Amygdala (tissue), 56 donors: ENCODE measurements at places on chromosomes 7 and 10.
A peak's percentile ranks its signal among the peaks of the same experiment; 100 is the strongest.

DNA sequence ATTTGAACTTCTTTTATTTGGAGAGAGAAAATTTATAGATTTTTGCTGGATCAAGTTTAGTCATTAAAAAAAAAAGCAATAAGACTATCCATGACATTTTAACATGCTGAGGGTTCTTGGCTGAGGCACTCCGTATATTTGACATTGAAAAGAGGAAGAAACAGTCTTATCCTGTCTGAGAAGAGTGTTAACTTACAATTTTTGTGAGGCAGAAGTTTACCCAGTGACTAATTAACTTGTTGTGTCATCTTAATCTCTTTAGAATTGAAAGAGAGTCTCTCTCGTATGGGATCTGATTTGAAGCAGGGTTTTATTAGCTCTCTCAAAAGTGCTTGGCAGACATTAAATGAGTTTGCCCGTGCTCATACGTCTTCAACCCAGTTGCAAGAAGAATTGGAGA is 39.3 kb downstream of the SEC23IP start:
- no peak for DNase-seq

- DNase-seq = no peak
Measured at GRCh38 chr10:103510791-103511752, 17.6 kb downstream of the NEURL1 start.

GRCh38 chr10:35928748-35929147 is 286.7 kb upstream of the FZD8 start:
- no peak for DNase-seq

GRCh38 chr10:6625428-6625827 is 45.4 kb upstream of the PRKCQ start:
- DNase-seq = no peak

DNA sequence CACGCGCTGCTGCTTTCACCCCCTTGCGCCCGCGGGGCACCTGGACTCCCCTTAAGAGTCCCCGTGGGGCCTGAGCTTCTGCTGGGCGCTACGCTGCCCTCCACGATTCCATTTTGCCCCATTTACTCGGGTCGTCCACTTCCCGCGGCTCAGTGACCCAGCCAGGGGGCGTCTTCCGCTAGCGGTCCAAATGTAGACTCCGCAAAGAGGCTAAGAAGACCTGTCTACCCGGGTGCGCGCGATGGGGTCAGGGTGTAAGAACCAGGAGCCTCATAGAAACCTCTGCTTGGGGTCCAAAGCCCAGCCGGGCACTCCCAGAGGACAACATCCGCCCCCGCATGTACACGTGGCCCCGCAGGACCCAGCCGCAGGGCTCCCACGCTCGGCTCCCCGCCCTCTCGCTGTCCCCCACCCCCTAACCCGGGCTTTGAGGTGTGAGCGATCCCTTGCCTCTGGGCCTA is 5.2 kb upstream of the HMX2 start:
- DNase-seq = no peak

GRCh38 chr10:43648398-43649184 is at the start of gene ZNF32:
TSS of gene ZNF32 (minus strand) at chr10:43648881. CDS start at chr10:43646133, 2,748 bp downstream.
- peak; percentile 68 for DNase-seq

DNA sequence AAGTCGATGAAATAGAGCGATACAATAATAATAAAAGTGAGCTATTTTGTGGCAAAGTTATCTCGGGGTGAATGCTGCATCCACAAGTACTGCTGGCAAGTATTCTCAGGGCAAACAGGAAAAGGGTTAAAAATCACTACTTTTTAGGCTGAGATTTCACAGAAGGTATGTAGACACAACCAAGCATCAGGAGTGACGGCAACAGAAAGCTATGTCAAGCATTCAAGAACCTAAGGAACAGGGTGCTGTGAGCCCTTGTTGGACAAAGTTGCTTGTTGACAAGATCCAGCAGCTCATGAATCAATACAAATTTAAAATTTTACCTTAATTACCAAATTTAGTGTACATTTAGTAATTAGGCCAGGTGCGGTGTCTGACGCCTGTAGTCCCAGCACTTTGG is 41.2 kb upstream of the C1QL3 start:
- DNase-seq = no peak

- DNase-seq = no peak
Measured at GRCh38 chr7:53947732-53948131, 594.4 kb upstream of the VSTM2A start.

- DNase-seq = no peak
Measured at GRCh38 chr7:101232141-101232850, 5.3 kb downstream of the CLDN15 start.
